ENCODE measurements at places on chromosomes 12 and 14.

DNA sequence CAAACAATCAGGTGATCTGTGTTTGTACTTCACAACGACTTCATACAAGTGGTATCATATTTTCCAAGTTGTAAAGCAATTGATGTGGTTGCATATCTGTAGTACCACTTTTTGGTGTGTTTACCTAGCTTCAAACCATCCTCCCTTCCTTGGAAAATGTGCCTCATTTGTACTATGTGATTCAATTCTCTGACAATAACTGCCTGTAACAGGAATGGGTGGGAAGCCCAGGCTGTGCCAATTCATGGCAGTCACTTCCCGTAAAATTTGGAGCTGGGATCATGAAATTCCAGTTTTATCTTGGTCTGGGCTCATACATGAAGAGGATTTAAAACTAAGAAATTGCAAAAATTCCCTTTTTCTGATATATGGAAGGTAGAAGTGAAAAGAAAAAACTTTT lies 250.1 kb downstream of the DIO2 start:
- no peak for DNase-seq
- H3K27me3 ChIP-seq, result no peaks in the 10 kb centered on the region
- no peaks in the 10 kb centered on the region for H3K4me1 ChIP-seq
- no peak overlapping the region for H3K27ac ChIP-seq
- no peaks in the 10 kb centered on the region for H3K36me3 ChIP-seq

DNA sequence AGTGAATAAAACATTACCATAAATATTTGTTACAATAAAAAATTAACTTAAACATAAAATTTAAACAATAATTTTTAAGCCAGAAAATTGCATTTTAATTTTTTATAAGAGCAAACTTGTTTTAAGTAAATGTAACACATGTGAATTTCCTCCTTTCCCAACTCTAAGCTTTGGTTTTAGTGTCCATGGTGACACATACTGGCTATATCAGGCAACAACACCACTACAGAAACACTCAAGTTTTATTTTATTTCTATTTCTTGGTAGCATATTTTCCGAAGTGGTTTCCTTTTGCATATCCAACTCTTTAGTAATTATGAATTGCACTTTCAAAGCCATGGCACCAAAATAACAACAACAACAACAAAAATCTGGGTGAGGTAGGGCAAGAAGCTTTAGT lies 2.2 kb downstream of the NELL2 start:
- no peaks in the 10 kb centered on the region for H3K36me3 ChIP-seq
- 0 out of 2 replicates have a peak, but pooled peaks cover 6% of the 10 kb centered on the region for H3K4me1 ChIP-seq
- H3K4me3 ChIP-seq, result no peak overlapping the region
- H3K27me3 ChIP-seq, result peaks cover 25% of the 10 kb centered on the region
- H3K27ac ChIP-seq, result no peak overlapping the region

- no peak overlapping the region for H3K27ac ChIP-seq
- peaks cover 13% of the 10 kb centered on the region for H3K4me1 ChIP-seq
- no peaks in the 10 kb centered on the region for H3K36me3 ChIP-seq
- DNase-seq, result no peak
These were observed 11.2 kb upstream of the DYNC1H1 start for GRCh38 chr14:101953151-101953550.

DNA sequence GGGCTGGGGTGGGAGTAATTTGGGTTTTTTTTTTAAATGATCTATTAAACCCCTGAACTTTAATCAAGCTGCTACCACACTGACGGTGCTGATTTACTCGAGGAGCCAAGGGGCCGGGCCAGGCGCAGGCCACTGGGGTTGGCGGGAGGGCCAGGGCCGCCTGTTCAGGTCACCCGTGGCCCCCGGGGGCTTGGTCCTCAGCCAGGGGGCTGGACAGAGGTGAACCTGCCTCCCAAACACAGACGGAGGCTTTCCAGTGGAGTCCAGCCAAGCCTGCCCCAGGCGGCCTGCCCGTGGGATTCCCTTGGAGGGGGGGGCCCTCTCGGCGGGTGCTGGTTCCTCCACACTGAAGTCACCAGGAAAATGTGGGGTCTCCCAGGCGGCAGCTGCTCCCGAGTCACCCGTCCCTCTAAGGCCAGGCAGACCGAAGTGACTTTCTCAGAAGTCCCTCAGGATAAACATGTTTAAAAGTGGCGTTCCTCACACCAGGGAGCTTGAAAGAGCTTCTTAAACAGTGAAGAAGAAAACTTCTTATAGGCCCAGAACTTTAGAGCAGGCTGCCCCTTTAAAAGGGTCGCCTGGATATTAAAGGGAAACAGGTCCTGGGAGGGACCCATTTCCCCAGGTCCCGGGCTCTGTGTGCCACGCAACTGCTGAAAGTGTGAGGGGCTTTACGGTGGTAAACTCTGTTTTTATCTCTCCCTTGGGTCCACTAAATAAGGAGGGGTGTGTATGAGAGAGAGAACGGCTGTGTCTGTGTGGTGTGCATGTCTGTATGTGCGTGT lies 167.2 kb upstream of the GSC start:
- peaks cover 57% of the 10 kb centered on the region for H3K27me3 ChIP-seq
- H3K4me3 ChIP-seq, result no peak overlapping the region
- H3K4me1 ChIP-seq, result no peaks in the 10 kb centered on the region
- no peak overlapping the region for H3K27ac ChIP-seq
- H3K36me3 ChIP-seq, result no peaks in the 10 kb centered on the region

GRCh38 chr14:69501423-69501838 lies 16.9 kb downstream of the PLEKHD1 start:
- no peak for DNase-seq
- peaks cover 12% of the 10 kb centered on the region for H3K4me1 ChIP-seq
- no peak overlapping the region for H3K4me3 ChIP-seq
- no peaks in the 10 kb centered on the region for H3K36me3 ChIP-seq
- no peaks in the 10 kb centered on the region for H3K27me3 ChIP-seq
- H3K27ac ChIP-seq, result no peak overlapping the region

DNA sequence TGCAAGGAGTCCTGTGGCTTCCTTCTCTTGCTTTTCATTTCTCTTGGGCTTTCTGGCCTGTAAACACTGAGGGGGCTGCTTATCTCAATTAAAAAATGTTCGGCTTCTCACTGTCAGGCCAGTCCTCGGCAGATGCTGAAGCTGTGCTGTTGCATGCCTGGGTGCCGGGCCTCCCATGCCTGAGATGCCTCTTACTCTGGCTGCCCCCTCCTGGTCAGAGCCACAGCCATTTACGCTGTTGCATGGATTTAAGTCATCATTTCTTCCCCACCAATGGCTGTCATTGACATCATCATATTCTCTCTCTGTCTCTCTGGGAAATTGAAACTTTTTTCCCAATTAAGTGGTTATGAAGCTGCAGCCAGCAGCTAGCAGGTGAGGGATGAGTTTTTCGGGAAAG lies 53.7 kb downstream of the FOXN4 start:
- peaks cover 25% of the 10 kb centered on the region for H3K27me3 ChIP-seq
- H3K36me3 ChIP-seq, result no peaks in the 10 kb centered on the region
- DNase-seq, result no peak
- no peak overlapping the region for H3K4me3 ChIP-seq
- H3K4me1 ChIP-seq, result no peaks in the 10 kb centered on the region

DNA sequence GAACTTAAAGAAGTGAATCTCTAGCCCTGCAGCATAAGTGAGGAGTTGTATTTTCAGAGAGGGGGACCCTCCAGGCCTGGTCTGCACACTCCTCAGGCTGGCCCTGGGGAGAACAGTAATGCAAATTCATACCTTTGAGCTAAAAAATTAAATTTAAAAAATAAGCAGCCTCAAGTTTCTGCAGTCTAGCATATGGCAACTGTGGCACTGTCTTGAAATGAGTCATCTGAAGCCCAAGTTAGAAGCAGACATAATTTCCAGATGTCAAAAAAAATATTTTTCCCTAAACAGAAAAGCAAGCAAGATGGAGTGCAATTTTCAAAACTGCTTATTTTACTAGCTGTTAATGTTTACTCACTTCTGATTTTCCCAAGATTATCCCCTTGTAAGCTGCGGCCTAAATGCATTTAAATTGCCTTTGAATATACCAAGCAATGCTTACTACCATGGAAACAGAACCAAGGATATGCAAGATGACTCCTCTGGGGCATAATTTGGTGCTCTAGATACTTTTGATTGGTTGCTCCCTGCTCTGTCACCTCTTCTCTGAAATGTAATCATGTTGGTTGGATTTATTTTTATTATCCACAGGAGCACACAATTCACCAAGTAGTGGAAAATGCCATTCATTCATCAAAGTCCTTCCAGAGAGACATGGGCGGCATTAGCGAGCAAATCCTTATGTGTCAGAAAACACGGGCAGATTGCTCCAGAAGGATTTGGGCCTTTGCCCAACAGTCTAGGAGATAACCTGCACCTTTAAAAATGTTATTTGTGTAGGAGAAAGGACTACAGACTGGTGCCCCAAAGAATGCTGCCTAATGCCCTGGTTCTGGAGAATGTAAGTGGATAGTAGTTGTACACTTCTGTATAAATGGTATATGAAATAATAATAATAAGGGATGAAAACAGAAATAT lies 25.0 kb upstream of the DHRS7 start:
- DNase-seq, result no peak
- H3K36me3 ChIP-seq, result no peaks in the 10 kb centered on the region
- H3K4me1 ChIP-seq, result no peaks in the 10 kb centered on the region
- no peaks in the 10 kb centered on the region for H3K27me3 ChIP-seq

DNA sequence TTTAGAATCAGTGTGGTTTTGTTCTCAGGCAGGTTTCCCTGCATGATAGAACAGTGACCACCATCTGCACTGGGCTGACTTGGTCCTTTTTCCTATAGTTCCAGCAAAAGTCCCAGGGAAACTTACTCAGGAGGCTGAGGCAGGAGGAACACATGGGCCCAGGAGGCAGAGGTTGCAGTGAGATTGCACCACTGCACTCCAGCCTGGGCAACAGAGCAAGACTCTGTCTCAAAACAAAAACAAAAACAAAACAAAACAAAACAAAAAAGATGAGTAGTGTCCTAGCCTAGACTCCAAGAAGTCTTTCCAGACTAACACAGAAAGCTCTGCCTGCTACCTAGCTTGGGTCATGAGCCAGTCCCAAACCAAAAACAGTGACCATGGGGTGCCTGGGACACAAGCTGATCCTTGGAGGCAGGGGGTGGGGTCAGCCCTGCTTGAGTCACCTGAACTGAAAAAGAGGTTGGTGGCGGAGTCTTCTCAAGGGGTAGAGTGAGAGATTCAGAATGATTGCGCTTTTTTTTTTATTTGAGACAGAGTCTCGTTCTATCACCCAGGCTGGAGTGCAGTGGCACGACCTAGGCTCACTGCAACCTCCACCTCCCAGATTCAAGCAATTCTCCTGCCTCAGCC lies 7.4 kb upstream of the SLC11A2 start:
- peaks cover 32% of the 10 kb centered on the region for H3K4me1 ChIP-seq
- no peak for DNase-seq
- H3K27me3 ChIP-seq, result no peaks in the 10 kb centered on the region
- H3K36me3 ChIP-seq, result no peaks in the 10 kb centered on the region
- H3K27ac ChIP-seq, result no peak overlapping the region

GRCh38 chr12:82650627-82651337 lies 35.9 kb upstream of the TMTC2 start:
- no peak overlapping the region for H3K4me3 ChIP-seq
- peaks cover 26% of the 10 kb centered on the region for H3K4me1 ChIP-seq
- no peaks in the 10 kb centered on the region for H3K27me3 ChIP-seq
- peak overlapping the region; percentile 87 for H3K27ac ChIP-seq

- no peaks in the 10 kb centered on the region for H3K27me3 ChIP-seq
- H3K4me3 ChIP-seq, result no peak overlapping the region
- H3K27ac ChIP-seq, result no peak overlapping the region
- H3K4me1 ChIP-seq, result peaks cover 2% of the 10 kb centered on the region
- DNase-seq, result no peak
- no peaks in the 10 kb centered on the region for H3K36me3 ChIP-seq
These were observed 34.0 kb downstream of the MNAT1 start for GRCh38 chr14:60768602-60769001.

GRCh38 chr12:130074661-130075406 lies 87.4 kb upstream of the FZD10 start:
- no peak overlapping the region for H3K27ac ChIP-seq
- H3K36me3 ChIP-seq, result no peaks in the 10 kb centered on the region
- DNase-seq, result no peak

- H3K36me3 ChIP-seq, result peaks cover 10% of the 10 kb centered on the region
- DNase-seq, result no peak
- H3K4me1 ChIP-seq, result peaks cover 29% of the 10 kb centered on the region
- no peak overlapping the region for H3K4me3 ChIP-seq
These were observed 53.7 kb downstream of the PAWR start for GRCh38 chr12:79637093-79637492.

DNA sequence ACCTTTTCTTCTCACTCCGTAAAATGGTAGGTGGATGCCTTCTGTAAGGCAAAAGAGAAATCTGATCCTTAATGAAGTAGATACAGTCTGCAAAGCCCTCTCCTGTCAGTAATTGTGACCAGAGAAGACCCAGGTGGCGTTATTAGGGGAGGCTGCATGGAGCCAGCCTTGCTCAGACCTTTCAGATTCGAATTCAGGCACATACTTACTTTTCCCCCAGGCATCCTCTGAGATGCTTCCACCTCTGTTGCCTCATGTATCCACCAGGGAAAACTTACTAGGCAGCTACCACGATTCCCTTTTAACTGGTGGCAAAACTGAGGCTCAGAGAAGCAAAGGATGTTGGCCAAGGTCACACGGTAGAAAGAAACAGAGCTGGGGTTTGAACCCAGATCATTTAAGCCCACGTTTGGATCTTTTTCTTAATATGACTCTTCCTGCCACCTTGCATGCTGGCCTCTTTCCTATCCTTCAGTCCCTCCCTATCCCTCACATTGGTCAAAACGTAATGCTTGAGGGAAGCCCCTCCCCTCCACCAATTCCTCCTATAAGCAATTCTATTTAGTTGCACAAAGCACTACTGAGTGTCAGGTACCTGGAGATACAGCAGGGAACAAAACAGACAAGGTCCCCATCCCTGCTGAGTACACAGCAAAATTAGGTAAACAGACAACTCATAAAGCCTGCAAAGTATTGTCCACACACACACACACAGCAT lies 179.4 kb downstream of the KSR2 start:
- DNase-seq, result no peak
- H3K27me3 ChIP-seq, result 0 out of 2 replicates have a peak, but pooled peaks cover 2% of the 10 kb centered on the region
- H3K27ac ChIP-seq, result no peak overlapping the region

DNA sequence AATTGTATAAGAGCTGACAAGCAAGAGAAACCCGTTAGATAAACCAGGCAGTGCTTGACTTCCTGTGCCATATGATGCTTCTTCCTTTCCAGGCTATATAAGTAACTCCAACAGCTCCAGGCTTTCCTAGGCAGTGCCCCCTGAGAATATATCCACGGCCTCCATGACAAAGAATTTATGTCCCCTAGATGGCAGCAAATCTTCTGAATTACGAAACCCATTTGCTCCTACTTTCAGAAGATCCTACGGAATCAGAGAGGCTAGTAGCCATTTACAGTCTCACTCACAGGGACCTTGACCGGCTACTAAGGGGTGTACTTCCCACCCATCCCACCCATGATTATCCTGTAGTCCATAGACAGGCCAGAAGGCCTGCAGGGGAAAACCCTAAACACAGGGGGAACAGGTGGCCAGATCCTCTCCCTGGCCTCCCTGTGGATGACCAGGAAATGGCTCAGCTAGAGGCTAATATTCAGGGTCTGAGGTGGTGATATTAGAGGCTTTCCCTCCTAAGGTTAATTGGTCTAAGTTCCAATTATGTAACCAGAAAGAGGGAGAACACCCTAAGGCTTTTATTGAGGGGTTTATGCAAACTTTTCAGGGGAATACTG lies 77.2 kb upstream of the DCD start:
- no peak overlapping the region for H3K4me3 ChIP-seq
- DNase-seq, result no peak
- H3K4me1 ChIP-seq, result no peaks in the 10 kb centered on the region
- H3K27me3 ChIP-seq, result peaks cover 8% of the 10 kb centered on the region
- no peaks in the 10 kb centered on the region for H3K36me3 ChIP-seq
- no peak overlapping the region for H3K27ac ChIP-seq

Data from PC-9 (cell line).